ENCODE measurements at places on chromosomes 2 and 18.

GRCh38 chr18:50128506-50129271 is 66.3 kb downstream of the MYO5B start:
- peak; percentile 43 for DNase-seq

DNA sequence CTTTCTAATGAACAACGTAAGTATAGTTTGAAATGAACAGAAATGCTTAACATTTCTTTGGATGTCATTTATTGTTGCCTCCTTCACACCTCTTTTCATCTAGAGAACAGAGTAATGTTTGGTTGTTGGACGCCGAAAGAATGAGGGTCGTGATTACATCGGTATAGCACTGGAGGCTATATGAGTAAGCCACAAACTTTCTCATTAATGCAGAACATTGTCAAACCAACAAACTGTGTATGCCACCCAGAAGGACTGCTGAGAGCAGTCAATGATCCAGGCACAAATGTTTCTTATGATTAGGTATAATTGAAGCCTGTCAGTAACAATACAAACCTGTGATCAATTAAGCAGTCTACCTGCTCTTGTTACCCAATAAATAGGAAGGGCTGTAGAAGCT is 1494.7 kb upstream of the NXPH2 start:
- peak; percentile 5 for DNase-seq

DNA sequence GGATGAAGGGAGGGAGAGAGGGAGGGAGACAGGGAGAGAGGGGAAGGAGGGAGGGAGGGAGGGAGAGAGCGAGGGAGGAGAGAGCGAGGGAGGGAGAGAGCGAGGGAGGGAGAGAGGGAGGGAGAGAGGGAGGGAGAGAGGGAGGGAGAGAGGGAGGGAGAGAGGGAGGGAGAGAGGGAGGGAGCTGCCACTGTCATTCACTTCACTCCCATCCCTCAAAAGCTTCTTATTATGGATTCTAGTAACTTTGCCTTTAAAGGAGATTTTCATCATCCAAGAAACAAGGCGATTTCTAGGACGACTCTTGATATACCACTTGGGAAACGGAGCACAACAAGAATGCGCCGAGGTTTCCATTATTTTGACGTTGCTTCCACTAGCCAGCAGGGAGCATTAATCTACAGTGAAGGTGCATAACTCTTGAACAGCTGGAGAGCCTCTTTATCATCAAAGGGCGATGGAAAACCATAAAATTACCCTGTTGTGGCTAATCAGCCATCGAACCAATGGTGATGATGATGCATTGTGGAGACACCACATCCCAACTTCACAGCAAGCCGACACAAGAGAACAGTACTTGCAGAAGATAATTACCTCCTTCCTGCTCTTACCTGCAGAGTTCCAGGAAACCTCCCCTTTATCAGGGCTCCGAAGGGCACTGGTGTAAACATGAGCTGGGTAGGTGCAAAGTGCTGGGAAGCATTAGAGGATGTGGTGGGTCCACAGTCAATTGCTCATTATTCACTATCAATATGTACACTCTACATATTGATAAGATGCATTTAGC is 130.5 kb downstream of the EIPR1 start:
- DNase-seq, result no peak

GRCh38 chr2:1816414-1816911 is 72.1 kb upstream of the PXDN start:
- no peak for DNase-seq

- no peak for DNase-seq
Measured at GRCh38 chr2:68889500-68889899, 18.3 kb upstream of the BMP10 start.

GRCh38 chr18:6482198-6482977 is 67.7 kb upstream of the L3MBTL4 start:
- DNase-seq, result peak; percentile 2

GRCh38 chr2:38581193-38582147 is 21.3 kb downstream of the HNRNPLL start:
- peak; percentile 81 for DNase-seq

- DNase-seq, result no peak
Measured at GRCh38 chr2:242001853-242002252, 132.3 kb downstream of the RTP5 start.

GRCh38 chr2:123419976-123420375 is 605.1 kb upstream of the CNTNAP5 start:
- DNase-seq, result no peak

- no peak for DNase-seq
Measured at GRCh38 chr2:39281391-39281790, 37.6 kb upstream of the CDKL4 start.

DNA sequence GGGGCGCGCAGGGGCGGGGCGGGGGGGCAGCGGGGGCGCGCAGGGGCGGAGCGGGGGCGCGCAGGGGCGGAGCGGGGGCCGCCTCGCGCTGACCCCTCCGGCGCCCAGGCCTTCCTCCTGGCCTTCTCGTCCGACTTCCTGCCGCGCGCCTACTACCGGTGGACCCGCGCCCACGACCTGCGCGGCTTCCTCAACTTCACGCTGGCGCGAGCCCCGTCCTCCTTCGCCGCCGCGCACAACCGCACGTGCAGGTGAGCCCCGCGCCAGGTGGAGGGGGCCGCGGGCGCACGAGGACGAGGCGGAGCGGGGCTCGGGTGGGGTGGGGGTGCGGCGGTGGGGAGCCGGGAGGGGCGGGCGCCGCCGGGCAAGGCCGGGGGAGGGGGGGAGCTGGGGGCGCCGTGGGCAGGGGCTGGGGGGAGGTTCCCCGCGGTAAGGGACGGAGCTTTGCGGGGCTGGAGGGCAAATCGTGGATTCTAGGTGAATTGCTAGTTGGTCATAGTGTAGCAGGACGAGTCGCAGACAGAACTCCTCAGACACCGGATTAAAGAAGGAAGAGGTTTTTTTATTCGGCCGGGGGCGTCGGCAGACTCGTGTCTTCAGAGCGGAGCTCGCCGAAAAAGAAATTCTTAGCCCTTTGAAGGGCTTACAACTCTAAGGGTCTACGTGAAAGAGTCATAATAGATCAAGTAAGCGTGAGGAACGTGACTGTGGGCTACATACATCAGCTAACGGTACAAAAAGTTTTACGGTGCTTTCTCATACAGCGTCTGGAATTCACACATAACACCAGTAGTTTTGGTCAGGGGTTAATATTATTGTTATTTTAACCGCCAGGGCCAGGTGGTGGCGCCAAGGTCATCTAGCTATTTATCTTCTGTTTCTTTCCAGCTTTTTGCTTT is 29.9 kb downstream of the ANO7 start:
- DNase-seq, result peak; percentile 30

DNA sequence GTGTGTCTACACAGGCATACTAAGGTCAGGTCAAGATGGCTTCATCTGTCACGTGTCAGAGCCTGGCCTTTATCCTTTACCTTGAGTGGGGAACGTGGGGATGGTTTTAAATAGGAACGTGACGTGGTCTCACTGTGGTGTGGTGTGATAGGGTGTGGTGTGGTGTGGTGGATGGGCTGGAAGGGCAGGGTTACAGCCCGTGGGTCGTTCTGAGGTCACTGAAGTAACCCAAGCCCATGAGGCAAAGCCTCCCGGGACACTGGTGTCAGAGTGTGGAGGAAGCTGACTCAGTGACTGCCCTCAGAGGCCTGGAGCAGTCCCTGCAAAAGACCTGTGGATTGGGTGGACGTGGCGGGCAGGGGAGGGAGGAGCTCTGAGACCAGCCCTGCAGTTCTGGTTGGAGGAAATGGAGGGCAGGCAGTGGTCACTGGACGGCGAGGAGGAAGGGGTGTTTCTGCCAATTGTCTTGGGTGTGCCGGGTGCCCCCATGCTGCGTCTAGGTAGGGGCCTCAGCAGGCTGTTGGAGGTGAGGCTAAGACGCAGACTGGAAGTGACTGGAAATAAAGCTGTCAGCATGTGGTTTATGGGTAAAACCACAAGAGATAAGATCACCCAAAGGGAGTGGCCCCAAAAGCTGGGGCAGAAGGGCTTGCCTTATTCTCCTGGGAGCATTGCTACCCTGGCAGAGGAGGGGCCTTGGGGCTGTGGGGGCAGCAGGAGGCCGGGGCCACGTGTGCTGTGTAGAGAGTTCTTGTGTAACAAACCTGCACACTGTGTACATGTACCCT is 84.8 kb downstream of the SH3RF3 start:
- DNase-seq, result peak; percentile 41

DNA sequence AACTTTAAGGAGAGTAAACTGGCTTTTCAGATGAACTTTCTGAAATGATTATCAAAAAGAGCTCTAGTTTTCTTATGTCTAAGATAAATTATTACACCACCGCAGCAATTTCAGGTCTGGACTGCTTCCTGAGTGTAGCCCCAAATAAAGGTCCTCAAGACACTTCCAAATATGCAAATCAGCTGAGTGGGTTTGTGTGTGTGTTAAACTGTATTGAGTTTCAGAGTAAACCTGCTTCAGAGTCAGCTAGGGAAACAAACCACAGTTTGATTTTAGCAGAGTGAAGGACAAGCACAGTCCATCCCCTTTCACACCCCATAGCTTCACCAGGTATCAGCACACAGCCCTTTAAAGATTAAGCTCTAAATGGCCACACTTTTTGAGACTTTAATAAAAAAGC is 168.7 kb downstream of the NRXN1 start:
- no peak for DNase-seq

DNA sequence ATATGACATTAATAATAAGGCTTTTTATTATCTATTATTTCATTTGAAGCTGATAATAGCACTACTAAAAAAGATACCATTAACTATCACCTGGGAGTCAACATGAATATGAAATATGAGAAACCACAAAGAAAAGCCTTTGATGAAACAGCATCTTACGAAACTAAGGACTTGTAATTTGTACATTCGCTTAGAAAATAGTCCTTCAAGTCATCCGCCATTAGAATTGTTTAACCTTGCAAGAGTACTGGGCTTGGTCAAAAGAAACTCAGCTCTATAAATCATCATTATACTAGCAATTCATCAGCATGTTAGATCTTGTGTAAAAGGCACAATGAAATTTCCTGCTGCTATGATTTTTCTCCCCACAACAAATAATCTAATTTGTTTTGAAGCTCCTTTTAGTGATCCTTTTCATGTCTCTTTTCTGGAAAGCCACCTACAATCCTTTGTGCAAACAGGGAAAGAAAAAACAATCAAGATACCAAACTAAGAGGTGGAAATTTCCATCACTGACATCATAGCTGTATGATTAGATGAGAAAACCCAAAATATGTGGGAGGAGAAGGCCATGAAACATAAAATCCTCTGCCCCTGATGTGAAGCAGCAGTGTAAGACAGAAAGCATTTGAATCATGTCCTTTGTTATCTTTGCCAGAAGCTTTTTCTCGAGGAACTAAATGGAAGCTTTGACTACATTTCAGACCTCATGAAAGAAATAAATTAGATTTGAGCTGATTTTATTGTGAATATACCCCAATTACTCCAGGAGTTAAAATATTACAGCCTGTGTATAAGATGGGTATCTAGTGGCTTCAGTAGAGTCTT is 31.2 kb downstream of the SCN9A start:
- DNase-seq, result peak; percentile 52

DNA sequence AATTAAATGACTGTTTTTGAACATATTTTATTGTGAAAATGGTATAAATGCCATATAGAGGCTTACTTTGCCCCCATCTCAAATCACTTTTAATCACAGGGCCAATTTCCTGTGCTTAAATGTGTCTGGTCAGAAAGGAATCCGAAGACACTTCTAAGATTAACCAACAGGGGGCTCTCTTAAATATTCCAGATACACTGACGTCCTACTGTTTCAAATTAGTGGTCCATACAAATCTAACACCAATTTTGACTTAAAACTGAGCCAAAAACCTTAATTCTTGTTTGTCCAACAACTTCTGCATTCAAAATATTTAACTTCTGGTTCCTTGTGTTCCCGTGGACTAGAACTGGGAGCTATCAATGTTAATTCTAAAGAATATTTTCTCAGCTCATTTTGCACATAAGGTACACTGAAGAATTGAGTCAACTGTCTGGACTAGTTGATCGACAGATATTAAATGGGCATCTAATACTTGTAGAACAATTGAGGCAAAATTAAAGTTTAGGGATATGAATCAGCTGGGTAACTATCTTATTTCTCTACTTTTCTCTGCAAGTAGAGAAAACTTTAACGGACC is 557.5 kb downstream of the ARHGAP15 start:
- DNase-seq, result peak; percentile 62

DNA sequence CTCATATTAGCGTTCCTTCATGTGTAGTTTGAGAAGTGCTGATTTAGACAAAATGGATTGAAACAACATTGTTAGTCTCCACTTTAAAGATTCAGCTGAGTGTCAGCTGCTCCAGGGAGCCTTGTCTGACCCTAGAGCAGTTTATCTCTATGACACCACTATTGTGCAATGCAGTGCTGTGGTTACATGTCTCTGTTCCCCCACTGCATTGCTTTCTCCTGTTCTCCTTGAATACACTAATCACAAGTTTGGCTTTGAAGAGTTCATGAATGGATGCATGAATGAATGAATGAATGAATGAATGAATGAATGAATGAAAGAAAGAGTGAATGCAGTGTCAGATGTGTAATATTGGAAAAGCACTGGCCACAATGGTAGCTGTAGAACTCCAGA is 38.3 kb downstream of the GCG start:
- DNase-seq, result peak; percentile 88

DNA sequence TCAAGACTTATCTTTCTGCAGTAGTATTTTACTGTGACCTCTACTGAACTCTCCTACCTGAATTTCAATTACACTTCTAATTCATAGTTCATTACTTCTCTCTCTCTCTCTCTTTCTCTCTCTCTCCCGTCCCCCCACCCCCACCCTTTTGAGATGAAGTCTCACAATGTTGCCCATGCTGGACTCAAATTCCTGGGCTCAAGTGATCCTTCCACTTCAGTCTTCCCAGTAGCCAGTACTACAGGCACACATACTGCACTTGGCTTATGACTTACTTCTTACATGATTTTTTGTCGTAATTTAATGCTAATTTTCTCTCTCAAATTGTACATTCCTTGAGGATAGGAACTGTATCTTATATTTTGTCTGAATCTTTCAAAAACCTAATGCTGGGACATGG is 6.0 kb upstream of the HIBCH start:
- no peak for DNase-seq

- DNase-seq, result no peak
Measured at GRCh38 chr2:32719933-32720716, 92.3 kb downstream of the TTC27 start.

- DNase-seq, result peak; percentile 64
Measured at GRCh38 chr18:2083691-2084090, 487.6 kb downstream of the METTL4 start.

GRCh38 chr2:178478130-178478438 is 316 bp downstream of the FKBP7 start:
- peak; percentile 15 for DNase-seq

DNA sequence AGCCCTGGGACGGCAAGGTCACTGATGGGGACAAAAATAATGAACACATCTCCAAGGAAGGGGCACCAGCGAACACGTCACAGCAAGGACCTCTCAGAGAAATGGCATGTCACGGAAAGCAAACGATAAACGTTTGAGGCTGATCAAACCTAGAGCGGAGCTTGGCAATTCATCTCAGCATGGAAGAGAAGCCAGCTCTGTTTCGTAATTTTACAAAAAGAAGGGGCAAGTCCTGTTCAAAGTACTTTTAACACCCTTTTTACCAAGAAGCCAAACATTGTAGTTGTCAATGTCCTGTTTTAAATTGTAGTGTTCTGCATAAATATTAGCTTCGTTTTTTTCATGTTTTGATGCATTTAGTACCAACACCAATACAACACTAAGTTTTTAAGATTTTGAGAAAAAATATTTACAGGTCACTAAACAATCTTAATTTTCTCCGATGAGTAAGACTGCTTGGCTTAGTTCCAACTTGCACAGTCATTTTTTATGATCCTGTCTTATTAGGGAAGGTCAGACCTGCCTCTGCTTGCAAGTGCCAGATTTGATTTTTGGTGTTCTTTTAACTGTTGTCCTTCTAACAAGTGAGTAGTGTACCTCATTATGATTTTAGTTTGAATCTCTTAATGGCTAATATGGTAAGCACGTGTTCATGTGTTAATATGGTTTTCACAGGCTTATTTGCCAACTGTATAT is 818.5 kb upstream of the SALL3 start:
- peak; percentile 44 for DNase-seq

Measured in epithelial cell of esophagus (primary cell).